ENCODE measurements at places on chromosomes 11 and 22.

DNA sequence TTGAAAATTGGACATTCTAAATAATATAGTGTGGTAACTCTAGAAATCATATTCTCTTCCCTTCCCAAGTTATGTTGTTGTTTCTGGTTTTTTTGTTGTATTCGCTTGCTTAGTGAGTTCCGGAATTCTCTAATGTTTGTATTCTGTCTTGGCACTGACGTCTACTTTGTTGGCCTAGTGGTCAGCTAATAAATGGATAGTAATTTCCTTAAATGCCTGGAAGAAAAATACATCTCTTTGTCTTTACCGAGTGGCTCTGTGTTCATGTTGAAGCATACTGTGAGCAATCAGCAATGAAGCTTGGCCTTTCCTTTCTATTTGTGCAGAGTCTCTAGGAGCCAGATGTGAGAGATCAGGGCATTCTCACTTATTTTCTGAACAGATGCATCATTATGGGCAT is 1225.7 kb downstream of the JRKL start:
- no peak for DNase-seq

- no peak for DNase-seq
Measured at GRCh38 chr22:37180531-37181231, 7.4 kb downstream of the C1QTNF6 start.

DNA sequence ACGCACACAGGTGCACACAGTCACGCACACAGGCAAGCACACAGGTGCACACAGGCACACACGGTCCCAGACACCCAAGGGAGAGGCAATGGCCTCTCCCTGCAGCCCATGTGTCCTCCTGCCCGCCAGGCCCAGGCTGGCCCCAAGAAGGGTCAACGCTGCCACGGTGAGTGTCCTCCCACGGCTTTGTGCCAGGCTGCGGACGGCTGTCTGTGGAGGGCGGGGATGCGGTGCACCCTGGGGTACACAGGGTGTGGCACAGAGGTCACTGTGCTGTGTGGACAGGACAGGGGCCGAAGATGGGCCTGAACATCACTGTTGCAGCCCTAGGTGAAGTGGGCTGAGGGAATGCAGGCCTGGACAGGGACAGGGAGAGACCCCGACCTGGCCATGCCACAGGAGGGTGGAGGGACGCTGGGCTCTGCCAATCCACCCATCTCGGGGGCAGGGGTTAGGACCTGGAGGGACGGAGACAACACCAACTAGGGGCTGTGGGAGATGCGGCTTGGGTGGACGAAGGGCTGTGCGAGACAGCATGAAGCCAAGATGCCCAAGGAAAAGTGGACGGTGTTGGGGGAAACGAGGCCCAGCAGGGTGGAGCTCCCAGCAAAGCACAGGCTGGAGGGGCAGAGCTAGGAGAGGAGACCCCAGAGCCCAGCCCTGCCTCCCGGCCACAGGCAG is 523.8 kb downstream of the BRD1 start:
- no peak for DNase-seq

DNA sequence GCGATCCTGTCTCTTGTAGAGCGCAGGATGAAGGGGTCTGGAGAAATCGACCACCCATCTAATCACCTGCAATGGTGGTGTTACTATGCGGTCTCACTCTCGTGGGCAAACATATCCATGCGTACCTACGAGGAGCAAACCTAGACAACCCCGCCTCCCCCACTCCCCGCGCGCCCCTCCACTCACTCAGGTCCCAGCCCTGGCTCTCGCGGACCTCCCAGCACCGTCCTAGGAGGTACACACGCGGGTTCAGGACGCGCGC is 887 bp downstream of the TRPC6 start:
- DNase-seq = no peak

DNA sequence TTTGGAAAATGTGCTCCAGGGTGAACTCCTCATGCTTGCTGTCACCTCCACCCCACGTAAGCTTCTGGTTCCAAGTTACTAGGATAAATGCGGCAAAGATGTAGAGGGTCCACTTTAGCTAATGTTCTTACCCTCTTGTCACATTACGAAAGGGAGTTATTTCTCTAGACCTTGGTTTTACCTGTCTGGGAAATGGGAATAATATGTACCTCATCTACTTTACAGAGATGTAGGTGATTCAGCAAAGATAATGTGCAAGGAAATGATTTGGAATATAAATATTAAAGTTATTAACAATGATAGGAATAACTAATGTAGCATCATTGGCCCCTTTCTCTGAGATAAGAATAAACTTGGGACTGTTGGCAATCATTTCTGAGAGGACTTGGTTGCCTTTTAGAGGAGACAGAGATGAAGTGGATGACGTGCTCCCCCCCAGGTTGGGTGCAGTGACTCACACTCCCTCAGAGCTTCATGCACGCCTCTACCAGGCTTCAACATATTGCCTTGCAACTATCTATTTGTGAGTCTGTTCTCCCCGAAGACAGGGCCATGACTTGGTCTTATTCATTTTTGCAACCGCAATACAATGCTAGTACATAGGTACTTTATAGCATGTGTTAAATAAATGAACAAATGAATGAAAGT is 97.1 kb downstream of the ME3 start:
- DNase-seq = no peak

DNA sequence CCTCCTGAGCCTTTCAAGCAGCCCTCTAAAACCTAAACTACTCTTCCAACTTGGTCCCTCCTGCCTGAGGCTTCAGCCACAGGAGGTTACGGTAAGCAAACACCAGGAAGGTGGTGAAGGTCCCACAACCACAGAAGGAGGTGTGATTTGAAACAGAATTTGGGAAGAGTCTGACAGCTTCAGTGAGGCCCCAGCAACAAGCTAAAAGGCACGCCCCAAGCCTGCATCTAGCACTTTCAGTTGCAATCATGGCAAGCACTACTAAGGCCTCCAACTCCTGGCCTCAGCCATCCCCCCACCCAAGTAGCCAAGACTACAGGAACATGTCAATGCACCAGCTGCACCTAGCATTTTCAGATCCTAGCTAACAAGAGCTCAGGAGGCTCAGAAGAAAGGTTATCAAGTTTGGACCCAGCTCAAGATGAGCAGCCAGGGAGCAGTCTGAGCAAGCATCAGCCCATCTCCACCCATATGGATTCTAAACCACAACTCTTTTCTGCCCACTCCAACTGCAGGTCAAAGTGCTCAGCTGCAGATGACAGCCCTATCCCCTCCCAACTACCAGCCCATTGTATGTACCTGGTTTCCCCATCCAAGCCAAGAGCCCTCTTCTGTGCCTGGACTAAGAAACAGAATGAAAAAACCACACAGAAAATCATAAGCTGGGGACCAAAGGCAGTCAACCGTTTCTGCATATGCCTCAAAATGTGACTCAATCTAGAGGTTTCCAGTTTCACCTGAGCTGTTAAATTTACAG is 10.4 kb upstream of the AHNAK start:
- DNase-seq = no peak

- no peak for DNase-seq
Measured at GRCh38 chr22:20435436-20436306, 2.0 kb downstream of the SCARF2 start.

- DNase-seq = no peak
Measured at GRCh38 chr22:49426098-49426497, 401.6 kb downstream of the BRD1 start.

GRCh38 chr11:12914400-12914912 is 94.7 kb upstream of the RASSF10 start:
- no peak for DNase-seq

- no peak for DNase-seq
Measured at GRCh38 chr11:73555615-73556014, 42.3 kb downstream of the FAM168A start.

DNA sequence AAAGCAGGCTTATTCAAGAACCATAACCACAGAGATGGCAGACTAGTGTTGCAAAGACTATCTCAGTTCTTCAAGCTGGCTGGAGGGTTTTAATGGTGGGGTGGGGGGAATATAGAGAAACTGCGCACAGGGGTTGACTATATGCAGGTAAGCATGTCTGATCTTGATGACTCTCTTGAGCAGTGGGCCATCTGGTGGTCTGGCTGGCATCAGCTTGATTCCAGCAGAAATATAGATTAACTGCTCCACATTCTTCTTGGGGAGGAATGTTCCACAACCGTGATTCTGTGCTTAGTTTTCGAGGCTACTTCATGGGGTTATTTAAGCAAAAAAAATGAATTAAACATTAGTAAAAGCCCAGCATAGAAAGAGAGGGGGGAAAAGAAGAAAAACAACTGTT is 158.8 kb upstream of the PGR start:
- no peak for DNase-seq

GRCh38 chr22:43110927-43111623 is 525 bp downstream of the BIK start:
- no peak for DNase-seq

DNA sequence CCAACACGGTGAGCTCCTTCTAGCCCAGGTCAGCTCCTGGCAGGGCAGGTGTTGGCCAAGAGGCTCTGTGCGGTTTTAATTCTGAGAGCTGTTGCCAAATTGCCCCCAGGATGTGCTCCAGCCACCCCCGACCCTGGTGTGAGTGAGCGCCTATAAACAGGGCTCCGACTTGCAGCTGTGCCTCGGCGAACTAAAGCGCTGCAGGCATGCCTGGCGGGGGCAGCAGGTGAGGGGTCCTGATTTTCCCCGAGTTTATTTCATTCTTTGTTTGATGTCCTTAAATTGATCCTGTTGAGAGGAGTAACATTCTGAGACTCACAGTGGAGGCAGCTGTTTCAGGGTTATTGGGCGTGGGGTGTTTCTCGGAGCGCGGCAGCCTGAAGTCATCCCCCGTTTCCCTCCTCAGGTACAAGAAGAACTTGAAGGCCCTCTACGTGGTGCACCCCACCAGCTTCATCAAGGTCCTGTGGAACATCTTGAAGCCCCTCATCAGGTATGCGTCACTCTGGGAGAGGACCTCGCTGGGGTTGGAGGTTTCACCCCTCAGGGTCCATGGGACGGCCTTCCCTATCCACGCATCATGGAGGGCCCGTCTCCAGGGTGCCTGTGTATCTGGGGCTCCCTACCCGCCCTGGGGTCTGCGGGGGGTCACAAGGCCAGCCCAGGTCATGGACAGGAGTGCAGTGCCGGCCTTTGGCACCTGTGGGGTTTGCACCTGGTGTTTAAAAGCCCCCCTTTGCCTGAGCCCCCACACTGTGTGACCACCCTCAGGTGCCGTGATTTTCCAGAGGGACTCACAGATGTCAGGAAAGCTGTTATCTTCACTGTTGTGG is 62.1 kb downstream of the ARHGAP8 start:
- no peak for DNase-seq

DNA sequence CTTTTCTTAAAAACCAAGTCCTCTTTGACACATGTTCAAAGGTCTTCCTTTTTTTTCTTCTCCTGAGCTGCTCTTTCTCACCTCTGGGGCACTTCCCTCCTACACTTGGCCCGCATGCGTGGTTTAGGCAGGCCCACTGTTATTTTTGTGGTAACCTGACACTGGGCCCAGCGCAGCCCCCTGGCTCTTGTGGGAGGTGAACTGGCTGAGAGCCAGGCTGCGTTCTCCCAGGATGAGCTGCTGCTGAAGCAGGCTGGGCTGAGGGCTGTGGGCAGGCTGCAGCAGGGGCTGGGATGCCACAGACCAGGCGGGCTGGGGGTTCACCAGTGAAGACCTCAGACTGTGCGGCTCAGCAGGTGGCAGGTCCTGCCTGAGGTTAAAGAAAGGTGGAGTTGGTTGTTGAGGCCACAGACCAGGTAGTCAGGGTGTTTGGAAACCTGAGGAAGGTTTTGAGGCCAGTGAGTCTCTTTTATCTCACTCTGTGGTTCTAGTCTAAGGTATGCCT is 72.4 kb downstream of the TEAD1 start:
- DNase-seq = no peak

GRCh38 chr11:2709429-2709828 is 9.6 kb upstream of the KCNQ1OT1 start:
- no peak for DNase-seq

GRCh38 chr22:41367039-41367679 is 14.6 kb upstream of the TEF start:
- peak; percentile 88 for DNase-seq

DNA sequence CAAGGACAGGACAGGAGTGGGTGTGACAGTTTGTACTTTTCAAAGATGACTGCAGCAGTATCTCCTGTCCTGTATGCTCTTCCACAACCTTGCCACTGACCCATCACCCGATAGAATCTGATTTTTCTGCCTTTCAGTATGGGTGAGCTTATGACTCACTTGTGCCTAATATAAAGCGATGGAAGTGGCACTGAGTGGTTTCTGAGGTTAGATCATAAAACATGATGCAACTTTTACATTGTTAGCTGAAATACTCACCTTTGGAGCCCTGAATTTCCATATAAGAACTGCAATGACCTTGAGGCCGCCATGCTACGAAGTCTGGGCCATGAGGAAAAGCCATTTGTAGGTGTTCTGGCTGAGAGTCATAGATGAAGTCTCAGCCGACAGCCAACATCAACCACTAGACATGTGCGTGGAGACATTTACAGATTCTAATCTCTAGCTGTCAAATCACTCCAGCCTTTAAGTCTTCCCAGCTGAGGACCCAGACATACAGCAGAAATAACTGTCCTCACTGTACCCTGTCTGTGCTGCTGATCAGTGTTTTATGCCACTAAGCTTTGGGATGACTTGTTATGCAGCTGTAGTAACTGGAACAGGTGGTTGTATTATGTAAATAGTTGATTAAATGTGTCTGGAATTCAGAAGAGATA is 105.9 kb upstream of the ARHGAP20 start:
- DNase-seq = peak; percentile 13

GRCh38 chr11:78164471-78164870 is 24.0 kb downstream of the KCTD21 start:
- no peak for DNase-seq

DNA sequence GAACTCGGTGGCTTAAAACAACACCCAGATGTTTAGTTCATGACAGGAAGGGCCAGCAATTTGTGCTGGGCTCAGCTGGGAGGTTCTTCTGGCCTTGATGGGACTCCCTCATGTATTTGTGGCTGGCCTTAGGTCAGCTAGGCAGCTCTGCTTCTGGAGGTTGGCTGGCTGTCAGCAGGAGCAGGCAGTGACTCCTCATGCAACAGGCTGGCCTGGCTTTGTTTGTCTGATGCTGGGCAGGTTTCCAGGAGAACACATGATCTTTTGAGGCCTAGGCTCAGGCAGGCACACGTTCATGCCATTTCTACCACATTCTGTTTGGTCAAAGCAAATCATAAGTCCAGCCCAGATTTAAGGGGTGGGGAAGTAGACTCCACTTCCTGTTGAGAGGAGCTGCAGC is 571.2 kb downstream of the TBC1D22A start:
- peak; percentile 15 for DNase-seq

- DNase-seq = no peak
Measured at GRCh38 chr11:115709297-115709696, 205.1 kb upstream of the CADM1 start.

Data from keratinocyte (primary cell).